ENCODE measurements at places on chromosomes 4 and X.
A peak's percentile ranks its signal among the peaks of the same experiment; 100 is the strongest.

GRCh38 chrX:139484591-139484990 is 45.9 kb upstream of the F9 start:
- no peak for DNase-seq

DNA sequence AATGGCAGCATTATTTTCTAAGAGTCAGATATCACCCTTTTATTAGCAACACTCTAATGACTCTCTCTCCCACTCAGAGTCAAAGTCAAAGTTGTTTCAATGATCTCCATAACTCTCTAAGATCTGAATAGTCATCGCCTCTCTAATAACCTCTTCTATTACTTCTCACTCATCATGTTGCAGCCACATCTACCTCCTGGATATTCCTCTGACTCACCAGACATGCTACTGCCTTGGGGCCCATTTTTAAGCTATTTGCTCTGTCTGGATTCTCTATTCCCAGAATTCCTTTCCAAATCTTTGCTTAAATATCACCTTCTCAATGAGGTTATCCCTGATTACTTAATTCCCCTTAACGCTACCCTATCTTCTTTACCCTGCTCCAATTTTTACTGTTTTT is 391.8 kb upstream of the MAGEB16 start:
- no peak for DNase-seq

DNA sequence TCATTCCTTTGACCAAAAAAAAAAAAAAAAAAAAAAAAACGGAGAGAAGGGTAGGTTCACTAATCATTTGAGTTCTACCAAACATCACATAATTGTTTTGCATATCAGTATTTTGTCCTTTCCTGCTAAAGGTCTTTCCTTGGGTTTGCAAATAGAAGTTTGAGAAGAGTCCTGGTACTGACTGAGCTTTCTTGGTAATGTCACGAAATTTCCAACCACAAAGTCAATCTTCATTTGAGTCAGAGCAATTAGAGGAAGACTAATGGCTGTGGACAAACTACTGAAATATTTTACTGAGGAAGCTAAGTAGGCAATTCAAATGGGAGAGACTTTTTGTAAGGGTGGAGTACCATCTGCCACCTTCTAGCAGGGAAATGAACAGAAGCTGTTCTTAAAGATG is 21.7 kb upstream of the CD40LG start:
- DNase-seq, result no peak

- DNase-seq, result peak; percentile 76
Measured at GRCh38 chr4:3106339-3107186, 32.1 kb downstream of the HTT start.

DNA sequence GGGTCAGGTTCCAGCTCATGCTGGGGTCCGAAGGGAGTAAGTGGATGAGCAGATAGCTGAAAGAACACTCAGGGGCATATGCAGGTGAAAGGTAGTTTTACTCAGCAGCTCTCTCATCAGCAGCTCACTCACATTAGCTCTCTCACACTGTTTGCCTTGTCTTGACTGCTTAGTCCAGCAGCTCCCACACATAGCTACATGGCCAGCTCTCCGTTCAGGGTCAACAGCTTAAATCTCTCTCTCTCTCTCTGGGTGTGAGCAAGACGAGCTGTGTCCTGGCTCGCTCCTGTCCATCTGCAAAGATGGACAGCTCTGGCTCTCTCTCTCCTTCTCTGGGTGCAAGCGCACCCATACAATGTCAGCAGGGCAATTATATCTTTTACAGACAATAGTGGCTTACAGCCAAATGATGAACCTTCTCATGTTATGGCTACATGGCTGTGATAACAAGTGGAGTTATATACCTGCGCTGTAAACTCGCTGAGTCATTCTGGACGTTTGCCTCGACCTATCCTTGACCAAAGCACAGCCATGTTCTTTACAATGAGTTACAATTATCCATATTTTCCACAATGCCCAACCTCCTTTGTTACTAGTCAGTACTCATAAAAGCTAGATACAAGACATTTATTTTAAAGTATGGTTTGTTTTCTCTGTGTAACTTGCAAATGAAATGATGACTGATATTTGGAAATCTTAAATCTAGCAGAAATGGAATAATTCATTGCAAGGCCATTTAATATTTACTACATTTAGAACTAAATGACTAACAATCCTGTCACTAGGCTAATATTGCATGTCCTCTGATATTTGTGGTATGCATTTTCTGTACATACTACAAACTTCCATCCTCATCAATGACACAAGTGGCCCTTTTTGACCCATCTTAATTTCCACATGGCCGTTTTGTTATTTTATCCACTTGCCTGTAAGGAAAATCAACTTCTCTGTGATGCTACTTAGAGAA is 9.3 kb downstream of the PAPSS1 start:
- DNase-seq, result no peak

DNA sequence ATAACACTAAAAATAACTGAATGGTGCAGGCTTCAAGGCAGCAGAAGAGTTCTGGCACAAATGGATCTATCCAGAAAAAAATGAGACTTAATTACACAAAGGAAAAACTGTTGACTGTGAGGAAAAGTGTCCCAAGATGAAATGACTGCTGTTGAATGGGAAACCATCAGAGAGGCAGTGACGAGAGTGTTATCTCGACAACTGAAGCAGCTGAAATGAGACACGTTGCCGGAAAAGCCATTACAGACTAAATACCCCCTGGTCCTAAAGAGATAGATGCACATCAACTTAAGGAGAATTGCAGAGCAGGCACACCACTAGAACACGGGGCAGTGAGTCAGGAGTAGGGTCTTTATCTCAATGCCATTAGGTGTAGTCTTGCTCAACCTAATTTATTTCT is 277.8 kb downstream of the DMD start:
- no peak for DNase-seq

DNA sequence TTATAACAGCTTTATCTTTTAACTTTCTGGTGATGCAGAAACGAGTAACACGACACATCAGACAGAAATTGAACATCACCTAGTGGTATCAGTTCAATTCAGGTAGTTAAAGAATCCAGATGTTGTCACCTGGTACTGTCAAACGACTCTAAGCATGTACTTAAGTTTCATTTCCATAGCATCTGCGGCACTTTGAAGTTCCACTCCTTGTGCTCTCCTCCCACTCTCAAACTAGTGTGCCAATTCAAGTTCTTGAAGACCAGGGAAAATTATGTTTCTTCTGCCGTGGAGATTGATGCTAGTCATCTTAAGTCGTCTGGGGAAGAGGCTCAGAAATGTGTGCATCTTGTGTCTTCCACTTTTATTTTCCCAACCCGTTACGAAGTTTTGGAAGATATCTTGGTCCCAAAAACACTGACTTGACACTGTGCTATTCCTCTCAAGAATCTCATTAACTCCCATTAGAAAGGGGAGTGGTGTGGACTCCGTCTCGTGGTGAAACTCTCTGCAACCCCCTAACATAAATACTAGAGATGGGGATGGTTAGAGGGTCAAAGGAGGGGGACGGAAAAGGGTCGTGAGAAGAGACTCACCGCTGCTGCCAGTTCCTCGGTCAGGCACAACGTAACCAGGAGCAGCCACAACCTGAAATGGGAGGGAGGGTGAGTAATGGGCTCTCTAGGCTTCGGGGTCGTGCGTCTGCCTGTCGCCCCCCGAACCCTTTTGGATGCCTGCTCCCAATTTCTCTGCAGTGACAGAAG is 693 bp downstream of the COL4A6 start:
- no peak for DNase-seq

GRCh38 chr4:119034276-119035008 is 101.2 kb upstream of the MYOZ2 start:
- DNase-seq, result no peak

- no peak for DNase-seq
Measured at GRCh38 chr4:176238157-176238610, 30.8 kb downstream of the ASB5 start.

DNA sequence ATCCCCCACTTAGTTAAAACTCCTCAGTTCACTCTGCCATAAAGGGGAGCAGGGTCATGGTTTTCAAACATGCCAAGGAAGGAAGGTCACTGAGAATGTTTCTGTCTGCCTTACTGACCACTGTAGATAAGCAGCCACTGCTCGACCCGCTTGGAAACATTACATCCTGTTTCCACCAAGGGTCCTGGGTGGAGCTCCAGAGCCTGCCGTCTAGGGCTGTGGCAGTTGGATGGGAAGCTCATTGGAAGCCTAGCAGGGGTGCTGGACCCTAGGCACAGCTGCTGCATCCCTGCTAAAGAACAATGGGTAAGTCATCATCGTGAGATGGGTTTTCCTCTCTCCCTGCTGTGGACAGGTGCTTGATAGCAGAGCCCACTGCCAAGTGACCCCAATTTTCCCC is 76.0 kb upstream of the SRD5A3 start:
- no peak for DNase-seq

DNA sequence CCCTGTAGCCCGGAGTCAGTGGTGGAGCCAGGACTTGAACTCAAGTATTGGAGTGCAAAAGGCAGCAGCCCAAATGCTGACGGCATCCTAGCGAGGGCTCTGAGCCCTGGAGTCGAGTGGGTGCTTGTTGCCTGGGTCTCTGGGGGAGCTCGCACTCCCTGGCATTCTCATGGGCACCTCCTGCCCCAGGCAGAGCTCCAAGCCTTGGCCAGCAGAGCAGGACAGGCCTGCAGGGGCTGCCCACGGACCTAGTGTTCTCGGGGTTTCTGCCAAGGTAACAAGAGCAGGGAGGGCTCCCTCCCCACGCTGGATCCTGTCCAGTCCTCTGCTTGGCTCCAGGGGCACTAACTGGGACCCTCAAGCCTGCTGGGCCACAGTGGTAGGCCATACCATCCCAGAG is 17.6 kb upstream of the WFS1 start:
- no peak for DNase-seq

- DNase-seq, result no peak
Measured at GRCh38 chr4:84503495-84504437, 4.7 kb upstream of the NKX6-1 start.

DNA sequence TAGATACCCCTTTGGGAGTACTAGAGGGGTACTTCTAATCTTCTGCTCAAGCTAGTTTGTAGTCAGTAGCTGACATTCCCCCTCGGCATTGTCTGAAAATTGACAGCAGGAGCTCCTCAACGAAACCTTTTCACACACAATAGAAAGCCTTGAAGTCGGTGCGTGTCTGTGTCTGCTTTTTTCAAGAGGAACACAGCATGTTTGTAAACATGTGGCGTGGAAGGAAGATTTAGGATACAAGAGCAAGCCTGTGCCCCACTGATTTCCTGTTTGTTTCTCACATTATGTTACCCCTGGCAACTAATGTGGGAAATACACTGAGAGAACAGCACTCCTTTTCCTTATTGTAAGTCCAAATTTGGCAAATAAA is 252.6 kb downstream of the ANKRD50 start:
- DNase-seq, result no peak

DNA sequence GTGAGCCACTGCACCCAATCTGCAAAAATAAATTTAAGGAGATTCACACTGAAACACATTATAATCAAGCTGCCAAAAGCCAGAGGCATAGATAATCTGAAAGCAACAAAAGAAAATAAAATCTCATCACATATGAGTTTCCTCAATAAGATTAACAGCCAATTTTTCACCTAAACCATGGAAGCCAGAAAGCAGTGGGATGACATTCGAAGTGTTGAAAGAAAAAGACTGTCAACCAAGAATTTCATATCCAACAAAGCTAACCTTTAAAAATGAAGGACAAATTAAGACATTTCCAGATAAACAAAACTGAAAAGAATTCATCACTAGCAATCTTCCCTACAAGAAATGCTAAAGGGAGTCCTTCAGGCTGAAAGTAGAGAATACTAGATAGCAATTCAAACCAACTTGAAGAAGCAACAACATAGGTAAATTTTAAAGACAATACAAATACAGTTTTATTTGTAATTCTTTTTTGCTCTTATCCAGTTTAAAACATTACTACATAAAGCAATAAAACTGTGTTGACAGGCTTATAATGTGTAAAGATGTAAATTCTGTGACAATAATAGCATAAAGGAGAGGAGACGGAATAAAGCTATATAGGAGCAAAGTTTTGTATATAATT is 23.1 kb upstream of the KLHL8 start:
- no peak for DNase-seq

- DNase-seq, result no peak
Measured at GRCh38 chrX:95907081-95907480, 777.6 kb upstream of the DIAPH2 start.

DNA sequence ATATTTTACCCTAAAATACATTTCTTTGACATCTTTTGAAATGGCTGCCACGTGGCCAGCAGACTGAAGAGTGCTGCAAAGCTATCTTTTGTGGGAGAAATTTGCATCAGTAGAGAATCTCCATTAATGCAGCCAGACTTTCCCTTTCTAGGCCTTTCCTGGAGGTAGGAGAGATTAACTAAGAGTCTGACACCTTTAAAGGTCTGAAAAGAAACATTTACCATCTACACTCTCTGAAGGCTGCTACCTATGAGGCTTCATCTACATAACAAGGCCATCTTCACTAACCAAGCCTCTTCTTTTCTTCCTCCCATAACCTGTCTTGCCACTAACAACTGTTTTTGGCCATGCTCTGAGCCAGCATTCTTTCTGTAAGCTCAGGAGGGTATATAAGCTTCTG is 17.8 kb upstream of the SPRY1 start:
- DNase-seq, result no peak

DNA sequence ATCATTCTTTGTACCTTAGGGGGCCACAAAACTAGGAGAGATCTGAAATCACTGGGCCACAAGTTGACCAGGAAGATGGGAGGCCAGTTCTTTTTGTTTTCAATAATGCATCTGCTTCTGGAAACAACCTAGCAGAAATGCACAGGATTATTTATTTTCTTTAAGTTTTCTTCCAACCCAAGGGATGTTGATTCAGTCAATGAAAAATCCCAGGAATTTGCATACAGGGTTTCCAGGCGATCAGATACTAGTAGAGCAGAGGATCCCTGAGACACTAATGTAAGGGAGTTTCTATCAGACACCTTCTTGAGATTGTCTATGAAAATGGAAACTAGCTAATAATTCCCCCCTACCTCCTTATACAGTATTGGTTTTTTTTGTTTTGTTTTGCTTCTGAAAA is 7.4 kb downstream of the ATOH1 start:
- DNase-seq, result no peak

DNA sequence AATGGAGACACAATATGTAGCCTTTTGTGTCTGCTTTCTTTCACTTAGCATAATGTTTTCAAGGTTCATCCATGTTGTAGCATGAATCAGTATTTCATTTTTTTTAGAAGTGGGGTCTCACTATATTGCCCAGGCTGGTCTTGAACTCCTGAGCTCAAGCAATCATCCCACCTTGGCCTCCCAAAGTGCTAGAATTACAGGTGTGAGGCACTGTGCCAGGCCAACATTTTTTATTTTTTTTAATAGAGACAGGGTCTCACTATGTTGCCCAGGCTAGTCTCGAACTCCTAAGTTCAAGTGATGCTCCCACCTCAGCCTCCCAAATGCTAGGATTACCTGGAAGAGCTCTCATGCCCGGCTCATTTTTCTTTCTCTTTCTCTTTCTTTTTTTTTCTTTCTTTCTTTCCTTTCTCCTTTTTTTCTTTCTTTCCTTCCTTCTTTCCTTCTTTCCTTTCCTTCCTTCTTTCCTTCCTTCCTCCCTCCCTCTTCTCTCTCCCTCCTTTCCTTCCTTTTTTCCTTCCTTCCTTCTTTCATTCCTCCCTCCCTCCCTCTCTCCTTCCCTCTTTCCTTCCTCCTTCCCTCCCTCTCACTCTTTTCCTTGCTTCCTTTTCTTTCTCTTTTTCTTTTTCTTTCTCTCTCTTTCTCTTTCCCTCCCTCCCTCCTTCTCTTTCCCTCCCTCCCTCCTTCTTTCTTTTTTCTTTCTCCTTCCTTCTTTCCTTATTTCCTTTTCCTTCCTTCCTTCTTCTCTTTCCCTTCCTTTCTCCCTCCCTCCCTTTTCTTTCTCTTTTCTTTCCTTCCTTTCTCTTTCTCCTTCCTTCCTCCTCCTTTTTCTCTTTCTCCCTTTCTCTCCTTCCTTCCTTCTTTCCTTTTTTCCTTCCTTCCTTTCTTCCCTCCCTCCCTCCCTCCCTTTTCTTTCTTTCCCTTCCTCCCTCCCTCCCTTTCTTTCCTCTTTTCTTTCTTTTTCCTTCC is 10.1 kb upstream of the RPL39 start:
- DNase-seq, result no peak
